ENCODE measurements at places on chromosomes 4 and X. TPM values are rescaled to one million over a fixed set of nuclear protein-coding genes. Genes with fewer than 3 reads are reported as not detected.

DNA sequence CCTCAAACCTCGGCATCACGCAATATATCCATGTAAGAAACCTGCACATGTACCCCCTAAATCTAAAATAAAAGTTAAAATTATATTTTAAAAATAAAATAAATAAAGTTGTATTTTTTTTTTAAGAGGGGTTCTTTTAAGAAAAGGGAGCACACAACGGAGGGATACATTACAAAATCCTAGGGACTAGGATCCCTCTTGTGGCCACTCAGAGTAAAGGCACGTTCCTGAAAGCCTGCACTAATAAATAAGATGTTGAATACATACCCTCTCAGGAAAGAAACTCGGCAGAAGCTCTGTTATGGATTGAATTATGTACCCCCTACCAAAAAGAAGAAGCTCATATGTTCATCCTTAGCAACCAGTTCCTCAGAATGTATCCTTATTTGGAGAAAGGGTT lies 50.9 kb upstream of the PRDX4 start:
- DNase-seq: no peak

- DNase-seq: no peak
Measured at GRCh38 chr4:117001077-117001476, 84.3 kb downstream of the TRAM1L1 start.

The DDIT4L gene
- 2.6 TPM for polyA plus RNA-seq

GRCh38 chr4:165355900-165356300 lies 22.9 kb upstream of the CPE start:
- DNase-seq: no peak

GRCh38 chrX:68508799-68509198 lies 9.9 kb downstream of the YIPF6 start:
- DNase-seq: no peak

GRCh38 chr4:88761861-88762523 lies 64.4 kb upstream of the NAP1L5 start:
- no peak for DNase-seq

GRCh38 chr4:67980512-67980911 lies 17.2 kb upstream of the TMPRSS11A start:
- DNase-seq: no peak

GRCh38 chrX:37986893-37987292 lies 19.5 kb upstream of the SYTL5 start:
- no peak for DNase-seq

The EFHC2 gene
- polyA plus RNA-seq: 10.8 TPM
